ENCODE measurements at places on chromosomes 11 and 22.

- peak; percentile 96 for DNase-seq
Measured at GRCh38 chr11:74748211-74749126, at the start of gene RNF169. Gene RNF169 (plus strand): TSS chr11:74748849. CDS start chr11:74748881, 32 bp downstream.

- DNase-seq, result peak; percentile 72
Measured at GRCh38 chr11:119404872-119405271, 18.1 kb downstream of the THY1 start.

GRCh38 chr22:30424534-30425326 is 838 bp upstream of the MTFP1 start:
- DNase-seq, result peak; percentile 46

DNA sequence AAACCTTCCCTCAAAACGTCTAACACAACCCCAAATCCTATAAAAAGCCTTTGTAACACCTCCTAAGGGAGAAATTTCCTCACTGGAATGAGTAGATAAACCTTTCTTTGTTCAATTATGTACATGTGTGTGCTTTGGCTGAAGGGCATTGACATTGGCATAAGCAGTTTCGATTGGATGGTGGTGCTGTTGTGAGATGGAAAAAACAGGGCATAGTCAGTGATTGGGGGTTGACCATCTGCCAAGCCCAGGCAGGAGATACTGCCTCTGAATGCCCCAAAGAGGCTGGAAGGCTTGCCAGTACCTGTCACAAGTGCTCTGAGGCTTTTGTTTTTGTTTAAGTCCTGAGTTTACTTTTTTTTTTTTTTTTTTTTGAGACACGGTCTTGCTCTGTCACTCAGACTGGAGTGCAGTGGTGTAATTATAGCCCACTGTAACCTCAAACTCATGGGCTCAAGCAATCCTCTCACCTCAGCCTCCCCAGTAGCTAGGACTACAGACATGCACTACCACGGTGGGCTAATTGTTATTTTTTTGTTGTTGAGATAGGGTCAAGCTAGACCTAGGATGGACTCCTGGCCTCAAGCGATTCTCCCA is 1.2 kb upstream of the CCDC117 start:
- no peak for DNase-seq

- DNase-seq, result no peak
Measured at GRCh38 chr11:69211540-69211919, 55.8 kb downstream of the SMIM38 start.

DNA sequence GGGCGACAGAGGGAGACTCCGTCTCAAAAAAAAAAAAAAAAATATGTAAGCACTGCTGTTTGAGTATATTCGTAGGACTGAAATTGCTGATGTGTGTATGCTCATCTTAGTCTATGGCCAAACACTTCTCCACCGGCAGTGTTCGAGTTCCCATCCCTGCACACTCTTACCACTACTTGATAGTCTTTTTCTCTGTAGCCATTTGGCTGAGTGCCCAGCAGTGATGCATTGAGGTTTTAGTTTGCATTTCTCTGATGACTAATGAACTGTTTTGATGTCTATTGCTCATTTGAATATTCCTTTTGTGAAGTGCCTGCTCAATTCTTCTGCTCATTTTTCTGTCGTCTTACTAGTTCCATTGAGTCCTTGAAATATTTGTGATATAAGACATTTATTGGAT is 1.9 kb downstream of the TIRAP start:
- peak; percentile 97 for DNase-seq

- peak; percentile 82 for DNase-seq
Measured at GRCh38 chr11:33620423-33621171, 80.0 kb downstream of the C11orf91 start.

DNA sequence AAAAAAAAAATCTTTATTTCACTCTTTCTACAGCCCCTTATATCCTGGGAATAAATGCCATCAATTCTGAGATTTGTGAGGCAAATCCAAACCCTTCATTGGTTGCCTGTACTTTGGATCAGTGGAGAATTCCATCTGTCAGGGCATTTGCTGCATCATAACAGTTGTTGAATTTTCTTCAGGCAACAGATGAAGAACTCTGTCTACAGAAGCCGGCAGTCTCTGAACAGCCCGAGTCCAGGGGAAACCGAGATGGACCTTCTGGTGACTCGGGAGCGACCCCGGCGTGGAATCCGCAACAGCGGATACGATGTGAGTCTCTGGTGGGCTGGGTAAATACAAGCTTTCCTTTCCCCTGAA is 82.3 kb downstream of the C11orf91 start:
- DNase-seq, result no peak

- no peak for DNase-seq
Measured at GRCh38 chr11:60933416-60934123, 9.3 kb downstream of the TMEM132A start.

DNA sequence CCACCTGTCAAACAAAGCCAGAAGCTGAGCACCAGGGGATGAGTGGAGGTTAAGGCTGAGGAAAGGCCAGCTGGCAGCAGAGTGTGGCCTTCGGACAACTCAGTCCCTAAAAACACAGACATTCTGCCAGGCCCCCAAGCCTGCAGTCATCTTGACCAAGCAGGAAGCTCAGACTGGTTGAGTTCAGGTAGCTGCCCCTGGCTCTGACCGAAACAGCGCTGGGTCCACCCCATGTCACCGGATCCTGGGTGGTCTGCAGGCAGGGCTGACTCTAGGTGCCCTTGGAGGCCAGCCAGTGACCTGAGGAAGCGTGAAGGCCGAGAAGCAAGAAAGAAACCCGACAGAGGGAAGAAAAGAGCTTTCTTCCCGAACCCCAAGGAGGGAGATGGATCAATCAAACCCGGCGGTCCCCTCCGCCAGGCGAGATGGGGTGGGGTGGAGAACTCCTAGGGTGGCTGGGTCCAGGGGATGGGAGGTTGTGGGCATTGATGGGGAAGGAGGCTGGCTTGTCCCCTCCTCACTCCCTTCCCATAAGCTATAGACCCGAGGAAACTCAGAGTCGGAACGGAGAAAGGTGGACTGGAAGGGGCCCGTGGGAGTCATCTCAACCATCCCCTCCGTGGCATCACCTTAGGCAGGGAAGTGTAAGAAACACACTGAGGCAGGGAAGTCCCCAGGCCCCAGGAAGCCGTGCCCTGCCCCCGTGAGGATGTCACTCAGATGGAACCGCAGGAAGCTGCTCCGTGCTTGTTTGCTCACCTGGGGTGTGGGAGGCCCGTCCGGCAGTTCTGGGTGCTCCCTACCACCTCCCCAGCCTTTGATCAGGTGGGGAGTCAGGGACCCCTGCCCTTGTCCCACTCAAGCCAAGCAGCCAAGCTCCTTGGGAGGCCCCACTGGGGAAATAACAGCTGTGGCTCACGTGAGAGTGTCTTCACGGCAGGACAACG is 11.7 kb downstream of the CXCR5 start:
- DNase-seq, result no peak

- DNase-seq, result no peak
Measured at GRCh38 chr11:32307471-32307870, 127.9 kb downstream of the WT1 start.

GRCh38 chr11:14619603-14620531 is 23.7 kb upstream of the PDE3B start:
- no peak for DNase-seq

DNA sequence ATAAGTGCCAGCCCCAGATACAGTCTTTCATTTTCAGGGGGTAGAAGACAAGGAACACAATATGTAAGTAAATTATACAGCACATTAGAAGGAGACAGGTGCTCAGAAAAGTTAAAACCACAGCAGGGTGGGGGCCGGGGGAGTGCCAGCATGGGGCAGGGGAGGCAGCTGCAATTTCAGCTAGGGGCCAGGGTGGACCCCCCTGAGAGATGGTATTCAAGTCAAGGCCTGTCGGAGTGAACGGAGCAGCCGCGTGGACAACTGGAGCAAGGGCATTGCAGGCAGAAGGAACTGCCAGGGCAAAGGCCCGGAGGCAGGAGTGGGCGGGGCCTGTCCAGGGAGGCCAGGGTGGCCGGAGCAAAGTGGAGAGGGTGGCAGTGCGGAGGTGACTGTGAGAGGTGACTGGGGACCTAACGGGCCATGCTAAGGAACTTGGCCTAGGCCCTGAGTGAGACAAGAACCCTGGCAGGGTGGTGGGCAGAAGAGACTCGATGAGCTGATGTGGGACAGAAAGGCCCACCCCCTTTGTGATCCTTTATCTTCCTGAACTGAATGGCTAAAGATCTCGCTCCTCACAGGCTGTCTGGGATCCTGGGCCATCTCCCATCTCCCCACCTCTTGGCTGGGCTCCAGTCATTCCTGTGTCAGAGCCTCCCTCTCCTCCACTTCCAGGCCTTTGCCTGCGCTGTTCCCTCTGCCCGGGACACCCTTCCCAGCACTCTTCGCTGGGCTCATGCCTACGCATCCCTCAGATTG is 22.4 kb upstream of the FLRT1 start:
- no peak for DNase-seq

- DNase-seq, result no peak
Measured at GRCh38 chr11:131649856-131650255, 279.4 kb downstream of the NTM start.

DNA sequence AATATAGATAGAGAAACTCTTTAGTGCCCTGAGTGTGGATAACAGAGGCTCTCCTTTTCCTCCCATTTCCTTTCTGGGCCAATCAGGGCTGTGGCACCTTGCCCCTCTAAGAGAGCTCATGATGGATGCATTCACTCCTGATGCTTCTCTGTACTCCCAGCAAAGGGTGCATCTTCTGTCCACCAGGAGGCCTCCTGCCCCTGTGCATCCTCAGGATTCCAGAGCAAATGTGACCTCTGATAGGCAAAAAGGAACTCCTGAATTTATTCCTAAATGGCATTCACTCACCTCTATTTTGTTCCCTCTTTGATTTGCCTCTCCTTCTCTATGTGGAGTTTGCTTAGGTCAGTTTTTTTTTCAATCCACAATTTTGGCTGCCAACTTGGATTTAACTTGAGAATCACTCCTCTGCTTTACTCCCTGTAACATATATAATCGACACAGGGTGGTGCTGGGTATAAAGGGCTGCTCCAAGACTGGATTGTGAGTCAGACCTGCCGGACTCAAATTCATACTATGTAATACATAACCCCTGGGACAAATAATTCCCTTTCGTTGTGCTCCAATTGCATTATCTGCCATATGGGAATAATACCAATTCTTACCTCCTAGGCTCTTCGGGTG is 1.1 kb upstream of the MRGPRX4 start:
- DNase-seq, result peak; percentile 22

DNA sequence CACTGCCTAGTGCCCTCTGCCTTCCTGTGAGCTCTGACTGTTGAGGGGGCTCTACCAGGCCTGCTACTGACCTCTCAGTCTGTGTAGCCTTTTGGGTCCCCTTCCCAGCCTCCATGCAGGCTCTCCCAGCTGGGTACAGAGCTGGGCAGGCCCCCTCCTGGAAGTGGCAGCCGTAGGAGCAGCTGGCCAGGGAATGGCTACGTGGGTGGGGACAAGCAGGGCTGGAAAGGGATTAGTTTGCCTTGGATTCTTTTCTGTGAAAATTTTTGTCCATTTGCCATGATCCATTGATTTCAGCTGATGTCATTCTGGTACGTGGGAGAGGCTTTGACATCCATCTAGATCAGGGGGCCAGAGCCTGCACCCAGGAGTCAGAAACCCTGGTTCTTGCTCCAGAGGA is 23.9 kb upstream of the NECTIN1 start:
- DNase-seq, result no peak

GRCh38 chr11:130049328-130049771 is 20.3 kb upstream of the APLP2 start:
- DNase-seq, result no peak

DNA sequence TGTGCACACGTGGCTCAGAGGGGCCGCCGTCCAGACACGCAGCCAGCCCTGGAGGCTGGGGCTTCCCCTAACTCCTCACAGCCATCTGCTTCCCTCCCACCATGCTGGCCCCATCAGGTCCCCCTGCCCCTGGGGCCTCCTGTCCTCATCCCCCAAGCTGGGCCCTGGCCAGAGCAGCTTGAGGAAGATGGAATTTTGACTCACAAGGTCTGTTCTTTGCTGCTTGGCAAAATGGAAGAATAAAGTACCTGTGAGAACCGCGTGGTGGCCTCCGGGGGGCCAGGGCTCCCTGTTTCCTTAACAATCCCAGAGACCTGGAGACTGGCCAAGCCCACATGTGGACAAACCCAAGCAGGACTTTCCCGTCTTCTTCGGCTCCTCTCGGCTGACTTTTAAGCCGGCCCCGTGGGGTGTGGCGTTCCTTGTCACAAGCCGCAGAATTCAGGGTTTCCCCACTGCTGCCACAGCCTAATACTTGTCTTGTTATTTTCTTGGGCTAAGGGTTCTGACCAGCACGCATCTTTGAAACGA is 872.8 kb downstream of the BRD1 start:
- DNase-seq, result peak; percentile 4

- no peak for DNase-seq
Measured at GRCh38 chr11:115145324-115145723, 358.9 kb downstream of the CADM1 start.

DNA sequence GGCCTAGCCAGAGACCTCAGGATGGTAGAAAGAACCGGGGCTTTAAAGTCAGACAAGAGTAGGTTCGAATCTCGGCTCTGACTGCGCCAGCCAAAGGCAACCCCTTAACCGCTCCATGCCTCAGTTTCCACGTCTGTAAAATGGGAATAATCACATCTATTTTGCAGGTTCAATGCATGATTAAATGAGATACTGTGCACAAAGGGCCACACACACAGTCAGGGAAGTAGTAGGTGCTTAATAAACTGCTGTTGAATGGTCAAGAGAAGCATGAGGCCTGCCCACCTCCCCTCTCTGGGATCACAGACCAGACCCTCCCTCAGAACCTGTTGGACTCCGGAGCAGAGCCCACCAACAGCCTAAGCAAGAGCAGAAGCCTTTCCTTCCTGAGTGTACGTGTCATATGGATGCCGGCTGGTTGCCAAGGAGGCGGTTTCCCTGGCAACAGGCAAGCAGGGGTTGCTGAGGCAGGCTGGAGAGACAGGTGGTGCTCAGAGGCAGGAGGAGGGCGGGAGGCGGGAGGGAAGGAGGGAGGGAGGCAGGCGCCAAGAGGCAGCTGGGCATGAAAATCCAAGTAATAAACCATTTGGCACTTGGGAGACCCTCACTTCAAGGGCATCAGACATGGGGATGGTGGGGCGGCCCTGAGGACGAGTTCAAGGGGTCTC is 43.9 kb downstream of the NFAM1 start:
- DNase-seq, result peak; percentile 24

- no peak for DNase-seq
Measured at GRCh38 chr11:9148727-9149126, 57.3 kb upstream of the SCUBE2 start.

DNA sequence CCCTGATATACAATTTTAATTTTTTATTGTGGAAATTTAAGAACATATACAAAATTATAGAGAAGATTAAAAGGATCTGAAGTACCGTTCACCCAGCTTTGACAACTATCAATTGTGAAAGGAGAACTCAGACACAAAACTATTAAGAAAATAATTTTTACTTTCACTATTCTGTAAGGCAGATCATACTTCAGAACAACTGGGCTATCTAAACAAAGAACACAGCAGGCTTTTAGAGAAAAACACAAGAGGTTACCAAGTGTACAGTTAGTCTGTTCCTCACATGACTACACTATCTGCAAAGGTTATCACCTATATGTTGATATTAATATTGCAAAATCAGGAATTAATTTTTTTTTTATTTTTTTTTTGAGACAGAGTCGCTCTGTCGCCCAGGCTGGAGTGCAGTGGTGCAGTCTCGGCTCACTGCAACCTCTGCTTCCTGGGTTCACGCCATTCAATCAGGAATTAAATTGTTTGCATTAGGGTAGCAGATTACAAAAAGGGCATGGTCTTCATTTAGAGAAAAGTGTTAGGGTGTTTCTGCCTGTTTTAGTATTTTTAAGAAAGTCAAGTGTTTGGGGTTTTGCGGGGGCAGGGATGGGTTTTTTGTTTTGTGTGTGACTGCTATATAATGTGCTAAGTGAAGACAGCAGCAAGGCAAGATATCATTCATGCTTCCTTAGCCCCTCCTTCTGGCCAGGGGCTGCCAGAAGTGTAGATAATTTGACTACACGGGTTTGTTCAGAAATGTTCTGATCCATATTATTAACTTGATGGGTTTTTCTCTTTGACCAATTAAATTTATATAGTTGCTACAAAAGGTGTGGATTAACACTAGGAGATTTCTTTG is 27.6 kb upstream of the SIK2 start:
- peak; percentile 27 for DNase-seq
